Hematopoietic multipotent progenitor cell treated with erythropoietin and hydrocortisone succinate and interleukin-3 and kit ligand, for 8 days (in vitro differentiated cells): ENCODE measurements at places on chromosomes 1 and 21.
A peak's percentile ranks its signal among the peaks of the same experiment; 100 is the strongest.

DNA sequence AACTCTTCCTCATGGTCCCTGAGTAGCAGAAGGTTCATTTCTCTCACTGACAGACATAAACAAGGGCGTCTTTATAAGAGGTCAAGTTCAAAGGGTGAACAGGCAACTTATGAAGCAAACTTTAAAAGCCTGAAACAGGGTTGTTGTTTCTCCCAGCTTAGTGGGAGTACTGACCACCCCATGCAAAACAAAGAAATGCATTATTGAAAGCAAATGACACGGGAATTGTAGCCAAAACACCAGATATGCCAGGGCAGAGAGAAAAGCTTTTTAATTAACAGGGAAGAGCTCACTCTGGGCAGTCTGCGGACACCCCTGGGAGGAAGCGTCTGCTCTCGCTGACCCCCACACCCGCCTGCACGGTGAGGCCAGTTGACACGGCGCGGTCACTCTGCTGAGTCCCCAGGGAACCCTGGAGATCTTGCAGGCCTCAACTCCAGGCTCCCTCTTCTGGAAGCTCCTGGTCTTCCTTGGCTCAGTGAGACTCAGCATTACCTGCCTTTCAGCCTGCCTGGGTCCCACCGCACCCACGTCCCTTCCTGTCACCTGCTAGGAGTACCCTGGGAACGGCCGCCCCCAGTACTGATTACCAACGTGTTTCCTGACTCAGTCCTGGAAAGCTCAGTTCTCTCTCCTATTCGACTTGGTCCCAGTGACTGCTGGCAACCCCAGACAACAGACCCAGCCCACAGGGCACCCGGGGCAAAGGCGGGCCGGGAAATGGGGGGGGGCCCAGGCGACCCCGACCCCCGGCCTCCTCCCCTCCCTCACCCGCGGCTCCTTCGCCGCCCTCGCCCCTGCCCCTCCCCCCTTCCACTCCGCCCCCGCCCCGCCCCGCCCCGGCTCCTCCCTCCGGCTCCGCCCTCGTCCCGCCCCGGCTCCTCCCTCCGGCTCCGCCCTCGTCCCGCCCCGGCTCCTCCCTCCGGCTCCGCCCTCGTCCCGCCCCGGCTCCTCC is 972 bp downstream of the CFAP410 start:
- DNase-seq: peak; percentile 30

GRCh38 chr1:40976952-40977690 is 2.4 kb upstream of the CTPS1 start:
- DNase-seq: no peak

DNA sequence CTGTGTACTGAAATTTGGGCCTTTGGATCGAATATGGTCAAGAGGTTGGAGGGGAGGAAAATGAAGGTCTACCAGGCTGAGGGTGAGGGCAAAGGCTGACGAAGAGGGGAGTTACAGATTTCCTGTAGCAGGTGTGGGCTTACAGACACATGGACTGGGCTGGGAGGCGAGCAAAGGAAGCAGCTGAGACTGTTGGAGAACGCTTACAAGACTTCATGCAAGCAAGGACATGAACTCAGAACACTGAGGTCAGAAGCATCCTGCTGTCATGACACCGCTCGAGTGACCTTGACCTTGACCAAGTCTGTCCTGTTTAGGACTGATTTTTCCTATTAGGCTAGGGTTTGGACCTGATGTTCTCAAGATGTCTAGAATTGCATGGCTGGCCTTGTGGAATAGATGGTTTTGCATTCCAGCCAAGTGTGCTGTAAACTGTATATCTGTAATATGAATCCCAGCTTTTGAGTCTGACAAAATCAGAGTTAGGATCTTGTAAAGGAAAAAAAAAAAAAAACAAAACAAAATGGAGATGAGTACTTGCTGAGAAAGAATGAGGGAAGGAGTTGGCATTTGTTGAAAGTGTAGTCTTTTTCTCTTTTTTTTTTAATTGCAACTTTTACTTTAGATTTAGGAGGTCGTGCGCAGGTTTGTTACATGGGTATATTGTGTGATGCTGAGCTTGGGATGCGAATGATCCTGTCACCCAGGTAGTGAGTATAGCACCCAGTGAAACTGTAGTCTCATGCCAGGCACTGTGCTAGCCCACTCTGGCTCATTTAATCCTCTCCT is 5.8 kb downstream of the ELF3 start:
- DNase-seq: no peak

- DNase-seq: no peak
Measured at GRCh38 chr1:204136814-204137213, 15.0 kb downstream of the ETNK2 start.

- DNase-seq: no peak
Measured at GRCh38 chr1:79113836-79114235, 107.3 kb upstream of the ADGRL4 start.

- DNase-seq: no peak
Measured at GRCh38 chr1:81548918-81549587, 251.7 kb upstream of the ADGRL2 start.
